ENCODE measurements at places on chromosomes 6 and 20.

- no peak for DNase-seq
Observed at GRCh38 chr20:19975901-19976300, 41.3 kb upstream of the NAA20 start.

DNA sequence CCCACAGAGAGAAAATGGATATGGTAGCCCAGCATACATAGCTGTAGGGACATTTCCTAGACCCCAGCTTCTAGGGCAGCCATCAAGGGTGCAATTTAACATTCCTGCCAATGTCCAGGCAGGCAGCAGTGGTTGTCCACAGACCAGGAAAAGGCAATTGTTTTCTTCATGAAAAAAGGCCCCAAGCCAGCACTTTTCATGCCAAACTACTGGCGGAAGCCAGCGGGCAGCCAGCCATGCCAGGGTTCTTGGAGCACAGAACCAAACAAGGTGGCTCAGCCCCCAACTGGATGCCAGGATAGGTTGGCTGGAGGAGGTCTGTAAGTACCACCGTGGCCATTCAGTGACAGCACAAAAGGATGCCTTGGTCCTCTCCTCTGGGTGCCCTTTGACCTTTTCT is 94.6 kb downstream of the BANF2 start:
- no peak for DNase-seq

GRCh38 chr6:46953921-46954320 is 32.2 kb upstream of the ADGRF5 start:
- DNase-seq, result no peak

DNA sequence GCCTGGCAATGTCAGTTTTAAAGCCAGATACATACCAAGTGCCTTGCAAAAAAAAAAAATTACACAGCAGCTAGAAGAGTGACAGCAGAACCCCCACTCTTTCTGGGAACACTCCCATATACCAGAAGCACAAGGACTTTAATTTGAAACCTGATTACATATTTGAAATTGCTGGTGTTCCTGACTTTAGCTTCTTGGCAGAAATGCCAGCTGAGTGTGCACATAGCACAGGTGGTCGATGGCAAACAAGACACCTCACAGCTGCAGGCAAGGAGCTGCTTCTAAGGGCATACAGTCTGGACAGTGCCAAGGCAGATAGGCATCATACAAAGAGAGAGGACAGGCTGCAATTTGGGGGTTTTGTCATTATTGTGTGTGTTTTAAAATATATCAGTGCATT is 150.7 kb upstream of the SGK1 start:
- no peak for DNase-seq

DNA sequence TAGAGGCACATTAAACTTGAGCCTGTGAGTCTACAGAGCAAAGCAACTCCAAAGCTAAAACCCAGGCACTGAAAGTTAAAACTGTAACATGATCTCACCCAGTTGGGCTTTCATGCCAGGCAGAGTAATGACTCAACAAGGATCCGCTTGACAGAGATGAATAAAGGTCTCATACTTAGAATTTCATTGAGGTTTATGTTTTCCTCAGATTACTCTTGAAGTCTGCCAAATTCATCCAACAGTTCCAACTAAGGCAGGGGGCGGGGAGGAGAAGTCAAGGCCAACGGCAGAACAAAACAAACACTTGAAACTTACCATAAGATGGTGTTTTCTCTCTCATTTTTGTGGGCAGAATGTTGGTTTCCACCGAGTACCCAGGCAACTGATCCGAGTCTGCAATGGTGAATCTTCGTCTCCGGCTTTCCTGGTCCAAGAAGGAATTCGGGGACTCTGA is 54.0 kb upstream of the IPCEF1 start:
- no peak for DNase-seq

GRCh38 chr6:116020738-116021137 is 40.0 kb downstream of the FRK start:
- DNase-seq, result no peak

DNA sequence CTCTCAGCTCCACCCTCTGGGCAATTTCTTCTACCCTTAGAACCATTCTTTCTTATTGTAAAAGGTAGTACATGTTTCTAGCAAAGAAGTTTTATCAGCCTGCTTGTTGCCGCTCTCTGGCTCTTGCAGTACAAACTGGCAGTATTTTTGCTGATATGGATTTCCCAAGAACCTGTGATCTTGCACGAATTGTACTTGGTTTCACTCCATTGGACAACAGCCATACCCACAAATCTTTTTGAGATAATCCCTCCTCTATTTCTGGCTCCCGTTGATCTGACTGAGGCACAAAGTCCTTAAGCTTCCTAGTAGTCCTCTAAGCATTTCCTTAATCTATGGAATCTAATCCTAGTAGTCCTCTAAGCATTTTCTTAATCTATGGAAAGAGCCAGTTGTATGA is 487.0 kb upstream of the PTCHD4 start:
- no peak for DNase-seq

GRCh38 chr6:93471281-93471680 is 51.9 kb upstream of the EPHA7 start:
- no peak for DNase-seq

DNA sequence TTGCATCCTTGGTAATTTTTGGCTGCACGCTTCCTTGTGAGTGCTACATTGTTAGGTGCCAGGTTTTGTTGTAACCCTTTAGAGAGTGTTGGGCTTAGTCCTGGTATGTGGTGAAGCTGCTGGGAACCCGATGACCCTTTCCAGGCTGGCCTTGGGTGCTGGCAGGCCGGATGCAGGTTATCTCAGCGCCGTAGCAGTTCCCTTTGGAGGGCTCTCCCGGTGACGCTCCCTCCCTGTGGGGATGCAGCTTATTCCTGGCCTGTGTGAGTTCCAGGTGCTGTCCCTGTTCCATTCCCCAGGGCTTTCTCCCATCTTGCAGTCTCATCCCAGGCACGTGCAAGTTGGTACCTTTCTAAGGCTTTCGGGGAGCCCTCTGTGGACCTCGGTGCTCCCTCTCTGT is 13.9 kb upstream of the BHLHE23 start:
- DNase-seq, result no peak
